ENCODE measurements at places on chromosomes 3 and 15.

GRCh38 chr15:21270474-21270873 lies 169.8 kb downstream of the POTEB3 start:
- DNase-seq, result no peak

DNA sequence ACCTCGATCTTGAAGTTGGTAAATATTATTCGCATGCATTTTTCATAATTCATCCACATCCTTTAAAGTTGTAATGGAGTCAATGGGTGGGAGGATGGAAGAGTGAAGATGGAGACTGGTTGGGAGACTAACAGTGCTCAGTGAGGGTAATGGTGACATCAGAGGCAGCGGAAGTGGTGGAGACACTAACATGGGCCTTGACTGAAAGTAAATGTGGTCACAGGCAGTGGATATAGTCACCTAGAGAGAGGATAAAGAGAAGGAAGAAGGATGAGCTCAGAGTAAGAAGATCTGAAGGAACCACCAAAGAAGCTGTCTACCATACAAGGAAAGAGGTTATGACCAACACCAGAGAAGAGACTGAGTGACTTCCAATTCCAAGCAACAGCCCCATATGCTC lies 281.6 kb upstream of the STT3B start:
- DNase-seq, result peak; percentile 40

DNA sequence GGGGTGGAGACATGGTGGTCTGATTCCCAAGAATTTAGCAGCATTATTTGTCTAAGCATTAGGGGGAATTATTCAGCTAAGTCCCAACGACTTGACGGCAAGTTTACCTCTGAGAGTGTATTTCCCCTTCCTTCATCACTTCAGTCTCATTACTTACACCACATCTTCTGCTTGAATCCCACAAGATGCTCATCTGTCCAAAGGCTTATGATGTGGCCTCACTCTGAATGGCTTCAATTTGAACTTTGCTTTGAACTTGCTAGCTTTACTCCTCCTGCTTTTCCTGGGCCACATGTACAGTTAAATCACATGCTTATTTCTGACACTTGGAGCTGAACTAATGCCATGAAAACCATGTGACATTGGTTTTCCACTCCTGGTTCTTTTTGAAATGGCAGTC lies 231.3 kb upstream of the SATB1 start:
- no peak for DNase-seq

DNA sequence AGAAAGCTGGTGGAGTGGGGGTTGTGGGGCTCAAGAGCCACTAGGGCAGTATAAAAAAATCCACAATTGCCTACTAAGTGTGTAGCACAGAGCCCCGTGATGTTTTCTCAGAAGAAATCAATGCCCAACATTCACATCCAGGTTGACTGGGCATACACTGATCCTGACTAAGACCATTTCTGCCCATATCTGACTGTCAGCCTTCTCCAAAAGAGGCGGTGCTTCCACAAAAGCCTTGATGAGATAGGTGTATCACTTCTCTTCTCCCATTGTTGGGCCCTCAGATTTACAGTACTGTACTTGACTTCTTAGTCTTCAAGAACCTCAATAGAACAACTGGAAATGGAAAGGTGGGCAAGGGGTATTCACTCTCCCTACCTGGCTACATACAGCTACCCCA lies 1.4 kb downstream of the POPDC2 start:
- DNase-seq, result no peak

DNA sequence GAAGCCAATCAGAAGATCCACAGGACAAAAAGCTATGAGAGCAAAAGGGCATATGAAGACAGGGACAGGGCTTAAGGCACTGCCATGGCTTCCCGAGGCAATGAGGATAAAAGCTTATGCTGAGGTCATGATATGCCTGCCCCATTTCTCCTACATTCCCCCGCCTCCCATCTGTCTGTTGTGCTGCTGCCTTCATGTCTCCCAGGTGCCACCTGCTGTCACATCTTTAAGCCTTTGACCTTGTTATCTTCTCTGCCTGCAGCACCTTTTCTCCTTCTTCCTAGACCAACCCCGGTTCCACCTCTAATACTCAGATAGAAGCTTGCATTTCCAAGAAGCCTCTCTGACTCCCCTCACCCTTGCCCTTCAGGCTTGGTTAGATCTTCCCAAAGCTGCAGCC lies 213.8 kb downstream of the ARRDC4 start:
- DNase-seq, result no peak
